ENCODE measurements at places on chromosomes 11 and 22.

DNA sequence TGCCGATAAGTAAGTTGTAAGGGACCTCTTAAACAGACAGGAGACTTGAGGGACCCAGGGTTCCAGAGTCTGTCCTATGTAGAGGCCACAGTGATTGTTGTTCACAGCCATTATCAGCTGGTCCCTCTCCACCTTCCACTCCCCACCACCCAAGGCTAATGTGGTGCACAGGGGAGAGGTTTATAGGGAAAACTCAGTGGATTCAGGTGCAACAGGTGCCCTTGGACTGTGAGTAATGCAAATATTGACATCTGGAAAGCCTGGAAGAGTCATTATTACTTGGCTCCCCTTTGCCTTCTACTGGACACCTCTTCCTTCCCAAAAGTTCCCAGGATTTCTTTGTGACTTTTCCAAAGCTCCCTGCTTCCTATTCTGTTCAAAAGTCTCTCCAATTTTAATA is 441.1 kb upstream of the CCDC90B start:
- DNase-seq, result no peak

GRCh38 chr11:76062733-76063132 is 143.6 kb downstream of the WNT11 start:
- no peak for DNase-seq

- DNase-seq, result no peak
These were observed 28.0 kb upstream of the KRTAP5-6 start for GRCh38 chr11:1668911-1669473.

- no peak for DNase-seq
These were observed 257.1 kb upstream of the TENM4 start for GRCh38 chr11:79697905-79698304.

DNA sequence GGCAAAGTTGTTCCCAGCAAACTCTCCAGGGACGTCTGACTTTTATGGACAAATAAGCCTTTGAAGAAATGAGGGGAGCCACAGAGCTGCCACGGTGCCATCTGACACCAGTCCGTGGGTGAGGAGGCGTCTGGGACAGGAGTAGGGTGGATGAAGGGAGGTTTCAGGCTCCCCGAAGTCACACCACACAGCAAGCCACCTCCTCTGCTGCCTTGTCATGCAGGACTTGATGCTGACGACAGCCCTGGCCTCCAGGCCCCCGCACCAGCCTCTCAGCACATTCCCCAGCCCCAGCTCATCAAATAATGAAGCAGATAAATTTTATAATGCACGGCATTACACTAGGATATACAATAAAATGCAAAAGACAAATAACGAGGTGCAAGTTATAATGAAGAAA is 156.5 kb downstream of the CEP164 start:
- DNase-seq, result no peak

- DNase-seq, result no peak
These were observed 6.3 kb upstream of the LRRC32 start for GRCh38 chr11:76676636-76677457.

DNA sequence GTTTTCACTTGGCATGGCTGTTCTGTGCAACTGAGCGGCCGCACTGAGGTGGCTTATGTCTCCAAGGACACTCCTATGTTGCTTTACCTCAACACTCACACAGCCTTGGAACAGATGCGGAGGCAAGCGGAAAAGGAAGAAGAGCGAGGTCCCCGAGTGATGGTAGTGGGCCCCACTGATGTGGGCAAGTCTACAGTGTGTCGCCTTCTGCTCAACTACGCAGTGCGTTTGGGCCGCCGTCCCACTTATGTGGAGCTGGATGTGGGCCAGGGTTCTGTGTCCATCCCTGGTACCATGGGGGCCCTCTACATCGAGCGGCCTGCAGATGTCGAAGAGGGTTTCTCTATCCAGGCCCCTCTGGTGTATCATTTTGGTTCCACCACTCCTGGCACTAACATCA is 2.1 kb downstream of the CLP1 start:
- DNase-seq, result no peak

- no peak for DNase-seq
These were observed 29.6 kb downstream of the DHCR7 start for GRCh38 chr11:71418643-71419042.

- DNase-seq, result no peak
These were observed 36.5 kb downstream of the NADSYN1 start for GRCh38 chr11:71489311-71490043.

GRCh38 chr11:4697585-4697984 is at the start of gene OR51E2:
TSS of gene OR51E2 (minus strand) at chr11:4697853. CDS start at chr11:4682711, 15,142 bp downstream.
- DNase-seq, result no peak

Data from KG1 (cell line).